ENCODE measurements at places on chromosomes 2 and 18.

DNA sequence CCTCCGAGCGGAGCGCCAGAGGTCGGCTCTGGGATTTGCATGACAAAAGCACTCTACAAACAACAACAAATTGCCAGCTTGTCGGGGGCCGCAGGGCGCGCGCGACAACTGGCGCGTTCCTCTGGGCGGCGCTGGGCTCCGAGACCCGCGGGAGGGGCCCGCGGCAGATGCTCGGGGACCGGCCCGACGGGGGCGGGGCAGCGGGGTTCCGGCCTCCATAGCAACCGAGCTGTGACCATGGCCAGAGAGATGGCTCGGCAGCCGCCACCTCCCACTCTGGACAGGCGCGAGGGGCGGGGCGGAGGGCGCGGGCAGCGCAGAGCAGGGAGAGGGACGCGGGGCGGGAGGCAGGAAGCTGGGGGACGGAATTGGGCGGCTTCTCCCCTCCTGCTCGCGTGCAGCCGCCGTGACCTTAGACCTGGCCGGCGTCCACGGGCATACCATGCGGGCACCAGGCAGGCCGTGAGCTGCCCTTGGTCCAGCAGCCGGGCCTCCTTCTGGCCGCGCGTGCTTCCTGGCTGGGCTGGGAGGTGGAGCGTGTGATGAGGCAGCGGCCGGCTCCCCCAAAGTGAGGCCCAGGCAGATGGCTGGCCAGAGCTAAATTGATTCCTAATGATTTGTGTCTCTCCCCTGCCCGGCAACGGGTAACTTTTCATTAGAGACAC lies 171.5 kb downstream of the CELF4 start:
- DNase-seq: no peak

- DNase-seq: no peak
These were observed 201.1 kb upstream of the FBXO11 start for GRCh38 chr2:48107326-48107925.

DNA sequence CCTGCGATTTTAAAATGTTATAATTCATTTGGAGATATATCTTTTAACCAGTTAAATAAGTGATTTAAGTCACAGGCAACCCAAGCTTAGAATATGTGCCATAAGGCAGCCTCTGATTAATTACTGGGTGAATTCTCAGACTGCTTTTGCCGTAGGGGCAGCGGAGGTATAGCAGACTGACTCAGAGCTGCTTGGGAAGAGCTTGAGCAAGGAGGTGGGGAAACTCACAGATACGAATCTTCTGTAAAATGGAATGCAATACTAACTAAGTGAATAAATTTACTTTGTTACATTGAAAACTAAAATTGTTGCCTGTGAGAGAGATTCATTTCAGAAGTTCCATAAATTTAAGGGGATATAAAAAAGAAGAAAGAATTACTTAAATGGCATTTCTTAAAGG lies 115.4 kb downstream of the KYNU start:
- DNase-seq: no peak

DNA sequence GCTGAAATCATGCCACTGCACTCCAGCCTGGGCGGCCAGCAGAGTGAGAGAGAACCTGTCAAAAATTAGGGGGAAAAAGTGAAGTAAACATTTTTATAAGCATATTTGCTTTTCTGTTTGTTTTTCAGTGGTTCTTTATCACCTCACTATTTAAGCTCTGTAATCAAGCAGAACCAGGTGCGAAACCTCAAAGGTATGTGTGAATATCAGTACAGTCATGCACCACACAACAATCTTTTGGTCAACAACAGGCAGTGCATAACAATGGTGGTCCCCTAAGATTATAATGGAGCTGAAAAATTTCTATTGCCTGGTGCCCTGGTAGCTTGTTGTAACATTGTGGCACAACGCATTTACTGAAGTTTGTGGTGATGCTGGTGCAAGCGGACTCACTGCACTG lies 167.4 kb upstream of the STON1 start:
- DNase-seq: no peak

DNA sequence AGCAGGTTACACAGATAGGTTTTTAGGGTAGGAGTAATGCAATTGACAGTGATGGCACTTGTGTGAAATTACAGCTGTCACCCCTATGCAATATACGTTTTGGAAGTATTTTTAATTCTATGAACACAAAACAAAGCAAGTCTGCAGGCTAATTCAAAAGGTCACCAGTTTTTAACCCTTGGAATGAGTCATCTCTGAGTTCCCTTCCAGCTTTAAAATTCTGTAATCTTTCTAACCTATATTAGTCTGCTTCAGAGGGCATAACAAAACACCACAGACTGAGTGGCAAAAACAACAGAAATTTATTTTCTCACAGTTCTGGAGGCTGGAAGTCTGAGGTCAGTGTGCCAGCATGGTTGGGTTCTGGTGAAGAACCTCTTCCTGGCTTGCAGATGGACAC lies 596.9 kb upstream of the HNMT start:
- no peak for DNase-seq

GRCh38 chr2:141652308-141652707 lies 478.5 kb downstream of the LRP1B start:
- no peak for DNase-seq

GRCh38 chr2:191653667-191654391 lies 24.1 kb upstream of the NABP1 start:
- no peak for DNase-seq

DNA sequence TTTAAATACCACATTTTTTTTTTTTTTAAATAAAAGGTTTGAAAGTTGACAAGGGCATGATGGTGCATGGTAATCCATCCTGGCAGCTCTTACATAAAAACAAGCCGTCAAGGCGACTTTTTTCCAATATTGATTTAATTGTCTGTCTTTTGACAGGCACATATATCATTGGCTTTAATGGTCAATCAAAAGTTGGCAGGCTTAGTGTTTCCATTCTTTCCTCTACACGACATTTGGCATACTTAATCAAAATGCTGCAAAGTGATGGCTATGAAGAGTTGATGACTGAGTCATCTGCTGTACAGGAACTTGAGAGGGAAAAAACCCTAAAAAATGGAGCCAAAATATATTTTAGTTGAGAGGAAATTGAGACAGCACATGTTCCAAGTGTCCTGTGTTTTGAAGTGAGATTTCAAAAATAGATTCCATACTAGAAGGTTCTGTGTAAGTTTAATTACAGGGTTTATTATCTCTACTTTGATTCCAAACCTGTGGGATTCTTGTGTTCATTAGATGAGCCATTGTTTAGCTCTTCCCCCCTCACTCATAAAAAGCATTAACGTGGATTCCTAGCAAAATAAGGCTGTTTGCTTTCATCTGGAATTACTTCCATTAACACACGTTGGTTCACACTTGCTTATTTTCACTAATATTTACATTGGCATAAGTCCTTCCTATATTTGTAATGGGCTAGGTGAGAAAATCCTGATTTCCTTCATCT lies 3.2 kb downstream of the TSHZ1 start:
- no peak for DNase-seq

GRCh38 chr2:150618245-150618895 lies 130.9 kb upstream of the RND3 start:
- no peak for DNase-seq

DNA sequence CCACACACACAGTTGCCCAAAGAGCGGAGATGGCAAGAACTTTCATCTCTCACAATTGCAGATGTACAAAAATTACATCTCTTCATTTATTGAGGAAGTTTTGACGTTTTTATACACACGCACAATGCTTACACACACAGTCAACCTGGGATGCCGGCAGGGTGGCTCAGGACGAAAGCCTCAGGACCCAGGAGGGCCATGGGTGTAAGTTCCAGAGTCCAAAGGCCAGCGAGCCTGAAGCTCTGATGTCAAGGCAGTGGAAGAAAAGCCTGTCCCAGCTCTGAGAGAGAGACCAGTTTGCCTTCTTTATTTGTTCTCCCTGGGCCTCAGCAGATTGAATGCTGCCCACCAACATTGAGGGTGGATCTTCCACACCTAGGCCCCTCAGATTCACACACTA lies 10.1 kb downstream of the AMER3 start:
- no peak for DNase-seq

DNA sequence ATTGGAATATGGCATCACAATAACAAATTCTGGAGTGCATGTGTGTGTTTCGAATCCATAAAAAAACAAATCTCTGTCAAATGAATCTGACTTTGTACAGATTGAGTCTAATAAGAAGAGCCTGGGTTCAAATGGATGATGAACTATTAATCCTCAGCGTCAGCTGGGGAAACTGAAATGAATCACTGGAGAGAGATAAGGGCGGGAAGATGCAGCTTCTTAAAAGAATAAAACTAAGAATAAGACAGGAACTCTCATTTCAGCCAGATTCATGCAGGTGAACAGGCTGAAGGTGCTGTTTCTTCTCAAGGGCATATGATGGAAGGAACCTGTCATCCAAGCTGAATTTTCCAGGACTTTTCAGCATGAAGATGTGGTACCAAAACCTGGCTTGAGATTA lies 202.6 kb upstream of the TRIB2 start:
- DNase-seq: no peak

DNA sequence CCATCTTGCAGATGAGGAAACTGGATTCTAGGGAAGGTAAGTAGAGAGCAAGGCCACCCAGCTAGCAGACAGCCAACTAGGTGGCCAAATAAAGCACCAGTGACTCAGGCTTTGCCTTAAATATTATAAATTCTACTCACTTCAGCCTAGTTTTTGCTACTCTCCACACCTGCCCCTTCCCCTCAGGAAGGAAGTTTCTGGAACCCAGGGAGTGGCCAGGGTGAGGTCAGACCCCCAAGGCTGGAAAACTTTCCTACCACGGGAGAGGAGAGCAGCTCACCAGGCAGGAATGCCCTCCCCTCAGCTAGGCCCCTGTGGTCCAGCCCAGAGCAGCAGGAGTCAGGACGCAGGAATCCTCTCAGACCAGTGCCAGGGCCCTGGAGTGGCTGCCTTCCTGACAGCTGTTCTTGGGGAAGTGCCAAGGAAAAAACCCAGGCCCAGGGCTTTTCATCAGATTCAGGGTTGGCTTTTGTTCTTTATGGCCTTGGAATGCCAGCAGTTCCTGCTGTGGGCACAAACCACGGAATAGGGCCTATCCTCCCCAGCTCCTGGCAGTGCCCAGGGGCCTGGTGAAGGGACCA lies 5.1 kb upstream of the PAX8 start:
- no peak for DNase-seq

DNA sequence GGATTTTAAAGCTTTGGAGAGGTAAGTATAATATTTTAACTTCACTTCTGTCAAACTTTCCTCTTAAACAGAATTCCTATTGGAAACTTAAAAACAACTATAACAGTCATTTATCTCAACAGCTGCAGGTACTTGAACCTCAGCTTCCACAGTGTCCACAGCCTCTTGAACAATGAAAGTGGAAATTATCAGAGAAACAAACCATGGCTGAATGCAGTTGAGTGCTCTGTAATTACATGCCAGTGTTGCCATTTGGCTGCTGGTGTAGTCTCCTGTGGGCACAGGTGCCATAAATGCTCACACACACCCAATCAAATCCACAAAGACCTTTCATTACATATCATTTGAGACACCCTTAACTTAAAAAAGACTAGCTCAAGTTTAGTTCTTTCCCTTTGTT lies 125.1 kb downstream of the CPS1 start:
- DNase-seq: no peak

DNA sequence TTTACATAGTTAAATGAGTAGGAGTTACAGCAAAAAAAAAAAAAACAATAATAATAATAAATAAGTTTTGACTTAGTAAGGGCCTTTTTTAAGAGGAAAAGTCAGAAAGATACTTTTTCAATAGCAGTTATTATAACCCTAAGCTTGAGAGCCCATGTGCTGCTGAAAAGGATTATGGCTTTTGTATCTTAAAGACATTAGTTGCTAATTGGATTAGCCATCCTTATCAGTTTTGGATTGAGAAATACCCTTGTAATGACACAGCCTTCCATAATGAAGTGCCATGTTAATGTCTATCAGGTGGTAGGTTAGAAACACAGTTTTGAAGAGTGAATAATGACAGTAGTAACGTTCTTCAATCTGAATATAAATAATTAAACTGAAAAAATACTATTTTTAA lies 554.0 kb downstream of the RIT2 start:
- DNase-seq: no peak

DNA sequence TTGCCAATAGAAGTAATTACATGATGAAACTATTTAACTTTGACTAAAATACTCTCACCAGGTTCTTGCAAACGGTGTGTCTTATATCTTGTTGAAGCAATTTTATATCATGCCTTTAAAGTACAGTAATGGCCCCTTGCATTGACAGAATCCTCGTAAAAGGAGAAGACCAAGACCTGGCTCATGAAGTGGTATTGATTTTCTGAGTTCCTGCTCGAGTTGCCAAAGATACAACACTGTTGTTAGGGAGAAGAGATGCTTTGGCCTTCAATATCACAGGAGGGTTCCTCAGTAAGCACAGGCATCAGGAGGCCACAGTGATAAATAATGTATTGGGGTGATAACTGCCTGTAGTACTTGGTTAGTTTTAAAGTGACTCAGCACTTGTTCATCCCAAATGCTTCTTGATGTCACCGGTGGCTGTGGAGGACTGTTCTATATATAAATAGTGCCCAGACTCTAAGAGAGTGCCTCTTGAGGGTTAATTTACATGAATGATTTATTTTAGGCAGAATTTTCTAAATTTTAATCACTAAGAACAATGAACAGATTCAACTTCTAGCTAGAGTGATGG lies 571.7 kb upstream of the FANCL start:
- no peak for DNase-seq

DNA sequence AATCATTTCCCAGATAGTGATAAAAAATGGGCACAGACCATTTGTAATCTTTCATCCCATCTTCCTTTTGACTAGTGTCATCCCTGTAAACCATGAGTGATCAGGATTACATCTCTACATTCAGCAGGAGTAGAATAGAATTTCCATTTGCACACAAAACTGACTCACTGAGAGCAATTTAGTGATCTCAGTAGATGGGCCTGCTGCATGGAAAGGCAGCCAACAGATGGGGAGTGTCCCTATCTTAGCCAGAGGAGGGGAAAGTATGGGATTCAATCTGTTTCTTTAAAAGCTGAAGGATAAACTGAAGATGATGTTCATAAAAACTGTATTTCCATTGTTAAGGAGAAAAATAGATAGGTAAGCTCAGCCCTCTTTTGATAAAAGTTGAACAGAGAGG lies 441.7 kb downstream of the ZNF521 start:
- DNase-seq: no peak

GRCh38 chr18:56112984-56113383 lies 525.0 kb upstream of the TCF4 start:
- no peak for DNase-seq

GRCh38 chr2:39304200-39304599 lies 60.4 kb upstream of the CDKL4 start:
- DNase-seq: no peak

DNA sequence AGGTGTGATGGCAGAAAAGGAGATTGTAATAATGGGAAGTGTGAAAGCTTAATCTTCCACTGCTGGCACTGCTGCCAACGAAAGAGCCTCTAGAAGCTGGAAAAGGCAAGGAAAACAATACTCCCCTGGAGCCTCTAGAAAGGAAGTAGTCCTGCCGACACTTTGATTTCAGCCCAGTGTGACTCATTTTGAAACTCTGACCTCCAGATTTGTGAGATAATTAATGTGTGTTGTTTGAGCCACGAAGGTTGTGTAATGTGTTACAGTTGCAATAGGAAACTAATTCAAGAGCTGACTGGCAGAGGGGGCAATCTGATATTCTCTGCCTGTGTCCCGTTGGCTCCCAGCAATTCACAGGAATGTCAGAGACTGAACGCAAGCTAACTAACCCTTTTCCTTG lies 219.2 kb upstream of the UBE2E3 start:
- no peak for DNase-seq

GRCh38 chr2:145484448-145485097 lies 964.7 kb upstream of the ZEB2 start:
- DNase-seq: no peak

Data from activated CD4-positive, alpha-beta T cell treated with anti-CD3 and anti-CD28 coated beads for 1 hour (primary cell).